Tracheal epithelial cell (primary cell): ENCODE measurements at places on chromosomes 2 and 18. TPM values are rescaled to one million over a fixed set of nuclear protein-coding genes. Genes with fewer than 3 reads are reported as not detected.

MARCO gene
- not detected in 2 replicates for total RNA-seq

RTP5 gene
- not detected in 2 replicates for total RNA-seq

C2orf80 gene
- total RNA-seq, result not detected in 2 replicates

KLHL30 gene
- 0.72 and 0.85 TPM in 2 replicates for total RNA-seq

TSPYL6 gene
- total RNA-seq, result not detected in 2 replicates

CAPN13 gene
- total RNA-seq, result 0.24 TPM in 1 of 2 replicates, not detected in the other

CARF gene
- 3.1 and 4.7 TPM in 2 replicates for total RNA-seq

OTX1 gene
- 2.7 and 4.3 TPM in 2 replicates for total RNA-seq

PAIP2B gene
- total RNA-seq, result 2.2 and 3.4 TPM in 2 replicates

RPRM gene
- total RNA-seq, result not detected in 2 replicates

HOXD13 gene
- not detected in 2 replicates for total RNA-seq

TLX2 gene
- not detected in 2 replicates for total RNA-seq

IL1F10 gene
- not detected in 2 replicates for total RNA-seq

LINC00305 gene
- total RNA-seq, result not detected in 2 replicates

PSTPIP2 gene
- 8.9 and 14.5 TPM in 2 replicates for total RNA-seq

APCDD1 gene
- total RNA-seq, result under 0.01 TPM in 1 of 2 replicates, not detected in the other

ALPG gene
- under 0.01 TPM in 1 of 2 replicates, not detected in the other for total RNA-seq

E2F6 gene
- total RNA-seq, result 8.2 and 11.9 TPM in 2 replicates

TYW5 gene
- total RNA-seq, result 8.5 and 9.2 TPM in 2 replicates

SIX3 gene
- not detected in 2 replicates for total RNA-seq

ACADL gene
- total RNA-seq, result 0.21 and 0.48 TPM in 2 replicates

NOL4 gene
- under 0.01 TPM in 1 of 2 replicates, not detected in the other for total RNA-seq

OSR1 gene
- 0.72 and 1.7 TPM in 2 replicates for total RNA-seq

RBM43 gene
- 1.3 and 1.4 TPM in 2 replicates for total RNA-seq

LIMS4 gene
- total RNA-seq, result not detected in 2 replicates

NT5C1B gene
- not detected in 2 replicates for total RNA-seq

SPATA3 gene
- not detected in 2 replicates for total RNA-seq

RBM44 gene
- total RNA-seq, result 0.24 TPM in 1 of 2 replicates, not detected in the other

TUBA3E gene
- total RNA-seq, result not detected in 2 replicates

THSD7B gene
- under 0.01 TPM in 1 of 2 replicates, not detected in the other for total RNA-seq

B3GNT7 gene
- total RNA-seq, result 0.21 and 1.7 TPM in 2 replicates

CFAP221 gene
- total RNA-seq, result 0.72 TPM in 1 of 2 replicates, not detected in the other

NR4A2 gene
- total RNA-seq, result 0.24 and 0.43 TPM in 2 replicates
